DMS153 (cell line): ENCODE measurements at places on chromosomes 5 and 9.

DNA sequence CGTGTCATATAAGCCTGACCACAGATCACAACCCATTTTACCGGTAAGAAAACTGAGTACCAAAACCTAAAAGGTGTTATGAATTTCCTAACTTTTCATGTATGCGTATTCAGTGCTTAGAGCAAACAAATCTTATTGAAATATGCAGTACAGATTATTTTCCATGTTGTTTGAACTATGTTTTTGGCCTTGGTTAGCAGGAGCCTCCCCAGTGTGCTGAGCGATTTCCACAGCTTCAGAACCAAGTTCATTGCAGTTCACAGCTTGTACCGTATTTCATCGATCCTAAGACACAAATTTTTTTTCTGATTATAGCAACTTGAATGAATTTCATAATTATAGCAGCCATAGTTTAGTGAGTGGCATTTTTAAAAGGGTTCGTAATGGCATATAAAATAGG, 13.7 kb downstream of the ADAMTSL1 start:
- no peak for DNase-seq

DNA sequence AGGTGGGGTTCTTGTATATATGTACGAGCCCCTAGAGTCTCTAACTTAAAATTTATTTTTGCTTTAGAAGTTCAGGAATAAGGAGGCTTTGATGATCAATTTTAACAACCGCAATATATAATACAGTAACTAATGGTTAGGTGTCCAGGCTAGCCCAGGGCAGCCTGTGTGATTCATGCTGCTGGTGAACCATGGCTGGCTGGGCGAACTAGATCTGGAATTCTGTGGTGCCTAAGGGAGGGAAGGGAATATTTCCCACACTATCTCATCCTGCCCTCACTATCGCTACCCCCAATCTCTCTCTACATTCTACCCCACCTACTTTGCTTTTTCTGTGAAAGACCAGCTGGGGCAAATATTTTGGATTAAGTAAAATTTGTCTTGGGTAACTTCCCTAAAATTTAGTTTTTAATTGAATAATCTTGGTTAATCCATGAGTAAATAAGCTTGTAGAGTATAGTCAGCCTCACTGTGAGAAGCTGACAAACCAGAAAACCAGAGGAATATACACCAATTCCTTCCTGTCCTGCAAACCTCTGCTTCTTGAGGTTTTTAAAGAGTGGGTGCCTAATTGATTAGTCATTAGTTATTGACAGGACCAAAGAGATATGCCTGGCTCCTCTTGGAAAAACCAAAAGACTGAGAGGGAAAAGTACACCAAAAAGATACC, 115.1 kb upstream of the CCDC152 start:
- no peak for DNase-seq

DNA sequence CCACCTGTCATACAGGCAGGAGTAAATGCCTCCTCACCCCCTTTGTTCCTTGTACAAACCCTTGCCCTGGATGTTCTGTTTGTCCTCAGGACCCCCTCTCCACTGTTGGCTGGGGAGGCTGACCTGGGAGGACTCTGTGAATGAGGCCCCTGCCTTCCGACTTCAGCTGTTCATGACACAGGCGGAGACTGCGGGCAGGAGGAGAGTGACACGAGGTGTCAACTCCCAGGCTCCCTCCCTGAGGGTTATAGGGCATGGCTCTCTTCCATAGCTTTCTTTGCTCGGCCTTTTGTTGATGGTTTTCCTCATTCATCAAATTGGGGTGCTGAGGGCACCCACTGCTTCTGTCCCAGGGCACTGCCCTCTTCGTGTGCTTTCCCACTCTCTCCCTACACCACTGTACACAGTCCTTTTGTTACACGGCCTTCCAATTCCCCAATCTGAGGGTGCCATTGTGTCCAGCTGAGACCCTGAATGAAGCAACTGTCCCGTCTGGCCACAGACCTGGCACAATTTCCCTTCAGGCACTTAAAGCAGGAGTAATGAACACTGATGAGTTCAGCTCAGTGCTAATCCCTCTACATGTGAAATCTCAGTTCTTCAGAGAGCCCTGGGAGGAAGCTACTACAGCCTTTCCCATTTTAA, 33.8 kb downstream of the KCNIP1 start:
- DNase-seq, result no peak

DNA sequence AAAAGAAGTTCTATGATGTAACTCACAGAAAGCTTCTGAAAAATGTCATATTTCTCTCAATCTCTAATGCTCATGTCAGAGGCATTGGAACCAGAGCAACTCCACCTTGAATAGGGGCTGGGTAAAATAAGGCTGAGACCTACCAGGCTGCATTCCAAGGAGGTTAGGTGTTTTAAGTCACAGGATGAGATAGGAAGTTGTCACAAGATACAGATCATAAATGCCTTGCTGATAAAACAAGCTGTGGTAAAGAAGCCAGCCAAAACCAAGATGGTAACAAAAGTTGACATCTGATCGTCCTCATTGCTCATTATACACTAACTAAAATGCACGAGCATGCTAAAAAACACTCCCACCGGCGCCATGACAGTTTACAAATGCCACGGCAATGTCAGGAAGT, 411.1 kb upstream of the GRIA1 start:
- DNase-seq, result no peak

- DNase-seq, result no peak
These were observed 19.1 kb downstream of the TGFBI start for GRCh38 chr5:136047858-136048257.
